Stimulated activated CD4-positive, alpha-beta T cell treated with anti-CD3 and anti-CD28 coated beads, TNF-alpha, amount 100 ng/mL, for 1 hour (primary cell): ENCODE measurements at places on chromosomes 1 and 21.

DNA sequence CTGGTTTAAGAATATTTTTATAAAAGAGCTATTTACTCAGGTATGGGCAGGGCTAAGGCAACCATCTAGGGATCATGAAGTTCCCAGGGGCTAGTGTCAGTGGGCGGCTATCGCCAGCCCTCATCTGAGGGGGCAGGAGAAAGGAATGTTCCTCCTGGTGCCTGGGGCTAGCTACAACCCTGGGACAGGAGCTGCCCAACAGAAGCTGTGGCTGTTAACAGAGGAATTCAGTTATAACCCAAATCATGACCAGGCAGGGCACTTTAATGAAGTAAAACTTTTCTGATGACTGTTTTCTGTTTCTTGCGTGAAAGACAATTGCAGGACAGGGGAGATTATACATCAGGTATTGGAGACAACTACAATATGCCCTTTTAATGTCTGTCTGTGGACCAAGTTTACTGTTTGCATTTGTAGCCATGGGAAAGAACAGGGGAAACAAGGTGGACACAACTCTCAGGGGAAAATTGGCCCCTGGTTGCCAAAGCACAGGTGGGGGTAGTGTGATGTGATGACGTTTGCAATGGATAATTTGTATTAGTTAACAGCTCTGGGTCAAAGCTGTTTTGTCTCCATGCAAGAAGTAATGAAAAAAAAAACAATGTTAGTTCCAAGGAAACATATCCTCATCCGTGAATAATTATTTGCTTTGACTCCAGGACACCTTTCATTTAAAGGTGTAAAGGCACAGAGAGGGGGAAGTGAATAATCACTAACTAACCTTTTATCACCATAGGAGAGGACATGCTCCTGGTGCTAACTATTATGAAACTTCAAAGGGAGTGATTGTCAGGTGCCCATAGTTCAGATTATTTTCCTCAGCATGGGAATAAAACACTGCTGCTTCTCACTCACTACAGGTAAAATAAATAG lies 105.2 kb downstream of the TSEN15 start:
- no peak for DNase-seq

DNA sequence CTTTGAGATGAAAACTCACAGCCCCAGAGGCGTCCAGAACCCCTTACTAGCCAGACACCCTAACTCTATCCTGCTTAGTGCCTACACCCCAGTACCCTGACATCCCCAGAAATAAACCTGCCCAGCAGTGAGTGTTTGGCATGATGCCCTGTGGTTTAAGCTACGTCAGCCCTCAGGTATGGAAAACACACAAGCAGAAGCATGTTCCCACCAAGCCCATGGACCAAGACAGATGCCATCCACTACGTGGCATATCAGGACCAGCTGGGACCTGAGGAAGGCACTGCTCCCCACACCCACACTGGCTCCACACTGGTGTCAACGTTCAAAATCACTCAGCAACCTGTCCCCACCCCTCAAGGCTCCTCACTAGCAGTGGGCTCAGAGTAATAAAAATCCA lies 116.4 kb downstream of the SYT2 start:
- no peak for DNase-seq

DNA sequence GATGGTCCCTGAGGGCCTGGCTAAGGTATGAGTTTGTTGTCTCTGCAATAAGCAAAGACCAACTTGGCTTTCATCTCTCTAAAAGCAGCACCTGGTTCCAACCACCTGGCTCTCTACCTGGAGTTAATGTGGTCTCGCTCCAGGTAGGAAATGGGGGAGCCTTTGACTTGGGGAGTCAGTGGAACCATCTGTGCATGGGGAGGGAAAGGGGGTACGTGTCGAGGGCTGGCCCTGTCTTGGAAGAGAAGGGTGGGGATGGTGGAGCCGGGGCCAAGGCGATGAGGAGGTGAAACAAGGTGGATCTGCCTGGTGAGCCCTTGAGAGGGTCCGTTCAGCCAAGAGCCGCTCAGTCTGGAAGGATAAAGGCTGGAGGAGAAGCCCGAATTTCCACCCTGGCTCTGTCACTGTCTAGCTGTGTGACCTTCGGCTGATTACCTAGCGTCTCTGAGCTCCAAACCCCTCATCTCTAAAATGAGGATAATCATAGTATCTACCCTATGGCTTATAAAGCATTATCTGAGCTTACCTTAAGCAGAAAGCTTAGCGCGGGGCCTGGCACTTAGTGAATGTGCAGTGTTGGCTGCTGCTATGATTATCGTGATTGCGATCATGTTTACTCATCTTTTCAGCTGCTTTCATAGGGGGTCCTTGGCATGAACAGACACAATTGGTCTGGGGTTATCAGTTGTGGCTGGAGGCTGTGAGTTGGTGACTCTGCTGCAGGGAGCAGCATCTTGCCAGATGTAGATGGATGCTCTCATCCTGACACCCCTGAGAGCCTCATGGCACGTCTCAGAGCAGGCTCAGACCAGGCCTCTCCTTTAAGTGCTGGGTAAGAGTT lies 78.7 kb downstream of the ACTL8 start:
- DNase-seq: no peak

DNA sequence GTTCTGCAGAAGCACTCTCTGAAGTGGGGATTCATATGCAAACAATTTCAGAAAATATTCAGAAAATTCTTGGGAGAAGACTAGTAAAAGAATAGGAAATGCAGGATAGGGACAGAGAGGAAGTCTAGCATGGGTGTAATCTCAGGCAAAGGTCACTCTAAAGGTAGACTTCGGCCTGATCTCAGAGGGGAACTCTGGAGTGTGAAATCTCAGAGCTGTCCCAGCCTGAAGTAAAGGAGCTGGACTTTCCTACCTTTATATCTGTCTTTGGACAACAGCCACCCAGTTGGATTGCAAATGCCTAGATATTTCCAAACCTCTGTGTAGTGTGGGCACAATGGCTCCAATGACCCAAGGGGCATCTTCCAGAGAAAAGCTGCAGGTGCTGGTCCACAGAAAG lies 379.8 kb downstream of the GPATCH2 start:
- DNase-seq: no peak

GRCh38 chr1:98565951-98566350 lies 95.6 kb upstream of the SNX7 start:
- DNase-seq: no peak

DNA sequence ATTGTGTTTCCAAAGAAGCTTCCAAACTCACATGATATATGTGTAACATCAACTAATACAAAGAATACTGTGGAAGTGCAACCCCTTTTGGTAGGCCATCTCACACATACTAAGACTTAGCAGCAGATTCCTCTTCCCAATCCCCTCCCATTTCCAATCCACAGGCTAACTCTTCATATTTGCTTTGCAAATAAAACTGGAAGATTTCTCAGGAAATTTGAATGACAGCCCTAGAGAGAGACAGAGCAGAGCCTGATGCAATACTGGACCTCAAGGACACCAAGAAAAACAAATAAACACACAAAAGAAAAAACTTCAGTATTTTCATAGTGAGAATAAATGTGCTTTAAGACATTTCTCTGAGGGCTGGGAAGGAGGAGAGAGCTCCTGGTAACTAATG lies 190.2 kb upstream of the BRINP3 start:
- DNase-seq: no peak

DNA sequence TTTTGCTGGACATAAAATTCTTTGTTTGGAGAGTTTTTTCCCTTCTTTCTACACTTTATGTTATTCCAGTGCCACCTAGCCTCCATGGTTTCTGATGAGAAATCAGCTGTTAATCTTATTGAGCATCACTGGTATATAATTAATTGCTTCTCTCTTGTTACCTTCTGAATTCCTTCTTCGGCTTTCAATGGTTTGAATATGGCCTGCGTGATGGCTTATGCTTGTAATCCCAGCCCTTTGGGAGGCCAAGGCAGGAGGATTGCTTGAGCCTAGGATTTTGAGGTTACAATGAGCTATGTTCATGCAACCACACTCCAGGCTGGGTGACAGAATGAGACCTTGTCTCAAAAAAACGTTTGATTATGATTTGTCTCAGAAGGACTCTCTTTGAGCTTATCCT lies 13.0 kb upstream of the CNIH4 start:
- DNase-seq: no peak

DNA sequence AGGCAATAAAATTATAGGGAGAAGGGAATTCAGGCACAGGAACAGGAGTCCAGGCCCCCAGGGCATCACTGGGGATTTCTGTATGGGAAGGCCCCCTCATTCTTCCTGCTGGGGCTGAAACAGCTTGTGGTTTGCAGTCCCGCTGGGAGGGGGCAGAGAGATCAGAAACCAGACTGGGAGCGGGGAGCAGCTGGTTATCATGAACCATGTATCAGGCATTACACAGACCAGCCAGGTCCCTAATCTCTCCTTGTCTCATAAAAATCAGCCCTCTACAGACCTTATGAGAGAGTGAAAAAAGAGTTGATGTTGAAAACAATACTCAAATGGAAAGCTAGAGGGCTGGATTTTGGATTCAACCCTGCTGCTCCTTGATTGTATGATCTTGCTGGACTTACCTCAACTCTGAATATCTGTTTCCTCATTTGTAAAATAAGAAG lies 93.4 kb upstream of the F3 start:
- DNase-seq: no peak

DNA sequence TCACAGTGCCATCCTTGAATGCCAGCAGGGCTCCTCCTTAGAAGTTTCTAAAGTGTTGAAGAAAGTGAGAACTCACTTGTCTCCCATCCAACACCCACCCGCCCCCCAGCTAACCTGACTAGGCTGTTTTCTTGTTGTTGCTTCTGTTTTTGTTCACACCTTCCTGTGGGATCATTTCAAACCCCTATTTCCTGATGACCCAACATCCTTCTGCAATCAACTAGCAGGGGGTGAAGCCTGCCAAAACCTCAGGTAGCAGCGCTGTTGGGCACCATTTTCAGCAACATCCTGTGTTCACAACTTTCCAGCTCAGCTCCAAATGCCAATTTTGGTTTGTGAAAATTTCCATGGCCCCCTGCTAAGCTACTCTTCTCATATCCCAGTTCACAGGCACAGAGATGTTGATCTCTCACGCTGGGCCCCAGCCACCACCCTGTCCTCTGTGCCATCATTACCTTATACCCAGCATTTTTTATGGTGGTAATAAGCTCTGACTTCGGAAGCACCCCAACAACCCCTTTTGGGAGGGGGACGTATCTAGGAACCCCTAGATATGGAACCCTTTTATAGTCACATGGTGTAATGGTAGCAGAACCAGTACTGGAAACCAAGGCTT lies 41.4 kb downstream of the CDC7 start:
- DNase-seq: no peak

- no peak for DNase-seq
Measured at GRCh38 chr1:29521438-29521715, 285.1 kb downstream of the PTPRU start.

DNA sequence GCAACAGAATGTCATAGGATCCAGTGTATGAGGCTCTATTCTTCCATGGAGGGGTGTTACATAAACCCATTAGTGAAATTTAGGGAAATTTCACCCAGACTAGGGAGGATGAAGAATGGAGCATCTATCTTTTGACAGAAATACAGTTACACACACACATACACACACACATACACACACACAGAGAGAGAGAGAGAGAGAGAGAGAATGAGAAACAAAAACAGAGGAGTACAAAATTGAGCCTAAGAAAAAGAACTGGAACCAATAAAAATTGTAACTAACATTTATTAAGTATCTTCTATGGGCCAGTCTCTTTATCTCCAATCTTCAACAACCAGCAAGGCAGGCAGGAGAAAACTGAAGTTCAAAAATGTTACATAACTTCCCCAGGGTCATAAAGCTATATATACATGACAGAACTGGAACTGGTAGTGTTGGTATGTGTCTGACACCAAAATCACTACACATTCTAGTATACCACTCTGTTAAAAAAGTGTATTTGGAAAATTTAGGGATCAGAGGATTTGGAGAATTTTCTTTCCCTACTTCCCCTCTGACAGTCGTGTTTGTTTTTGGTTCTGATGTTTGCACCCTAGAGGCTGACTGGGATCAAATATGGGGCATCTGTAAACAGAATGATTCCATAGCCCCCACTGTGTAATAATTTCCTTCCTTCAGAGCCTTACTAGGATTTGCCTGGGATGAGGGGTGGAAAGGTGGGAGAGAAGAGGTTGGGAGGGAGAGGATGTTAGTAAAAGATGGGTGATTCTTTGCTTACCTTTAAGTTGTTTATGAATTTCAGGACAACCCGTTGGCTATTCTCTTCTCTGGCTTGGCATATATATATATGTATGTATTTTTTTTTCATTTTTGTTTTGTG lies 1.0 kb upstream of the ZFYVE9 start:
- DNase-seq: no peak

GRCh38 chr1:162080472-162081015 lies 11.1 kb downstream of the NOS1AP start:
- DNase-seq: no peak

GRCh38 chr1:2353551-2354438 lies 37.6 kb downstream of the MORN1 start:
- no peak for DNase-seq

GRCh38 chr1:15362737-15363128 lies 47.0 kb upstream of the EFHD2 start:
- no peak for DNase-seq

DNA sequence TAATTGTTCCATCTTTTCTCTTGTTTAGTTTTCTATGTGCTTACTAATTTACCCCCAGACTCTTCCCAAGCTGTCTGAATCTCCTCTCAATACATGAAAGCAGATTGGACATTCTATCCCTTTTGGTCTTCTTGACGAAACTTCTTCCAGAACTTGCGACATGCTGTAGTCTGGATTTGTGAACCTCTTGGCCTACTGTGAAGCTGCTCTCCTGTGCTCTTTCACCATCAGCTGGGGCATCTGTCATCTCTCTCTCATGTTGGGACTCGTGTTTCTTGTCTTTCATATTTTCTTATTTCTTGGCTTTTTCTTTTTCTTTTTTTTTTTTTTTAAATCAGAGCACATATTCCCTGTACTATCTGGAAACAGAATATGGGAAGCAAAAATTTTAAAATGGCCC lies 6.8 kb downstream of the CPT2 start:
- DNase-seq: no peak
